ENCODE measurements at places on chromosomes 2 and 18.
A peak's percentile ranks its signal among the peaks of the same experiment; 100 is the strongest.

- no peak for DNase-seq
These were observed 16.2 kb downstream of the NEDD4L start for GRCh38 chr18:58060254-58060653.

DNA sequence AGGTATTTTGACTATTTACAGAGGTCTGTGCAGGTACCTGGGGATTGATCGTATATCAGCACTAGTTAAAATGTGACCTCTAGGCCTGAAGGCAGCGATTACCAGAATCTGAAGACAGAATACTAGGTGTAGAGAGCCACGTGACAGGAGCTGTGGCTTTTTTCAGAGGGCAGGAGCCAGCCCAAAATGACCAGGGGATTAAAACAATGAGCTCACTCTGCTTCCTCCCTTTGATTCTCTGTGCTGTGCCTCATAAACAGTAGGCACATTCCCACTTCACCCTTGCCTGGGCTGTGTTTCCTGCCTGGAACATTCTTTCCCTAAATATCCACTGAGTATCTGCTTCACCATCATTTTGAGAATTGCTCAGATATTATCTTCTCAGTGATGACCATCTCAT, 15.2 kb downstream of the ITGAV start:
- no peak for DNase-seq

DNA sequence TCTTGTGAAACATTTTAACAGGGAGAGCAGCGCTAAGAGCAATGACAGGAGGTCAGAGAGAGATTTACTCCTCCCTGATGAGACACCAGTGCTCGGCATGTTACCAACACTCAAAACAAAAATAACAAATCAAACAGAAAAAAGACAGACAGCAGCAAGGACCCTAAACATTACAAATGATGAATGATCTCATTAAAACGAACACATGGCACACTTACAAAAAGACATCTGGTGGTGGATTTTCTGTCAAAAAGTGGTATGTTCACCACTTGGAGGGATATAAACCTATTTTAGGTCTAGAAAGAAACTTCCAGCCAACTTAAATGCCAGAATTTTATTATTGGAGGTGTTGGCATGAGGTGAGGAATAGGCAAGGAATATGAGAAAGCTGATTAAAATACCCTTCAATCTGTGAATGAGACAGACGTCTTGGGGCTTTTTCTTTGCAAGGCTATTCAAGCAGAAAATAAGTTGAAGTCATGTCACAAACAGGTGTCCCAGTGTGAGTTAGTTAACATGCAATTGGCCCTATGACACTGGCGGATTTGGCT, 112.8 kb downstream of the PRELID3A start:
- DNase-seq: no peak

GRCh38 chr2:199955007-199955338, 318 bp downstream of the TYW5 start:
- DNase-seq: no peak

DNA sequence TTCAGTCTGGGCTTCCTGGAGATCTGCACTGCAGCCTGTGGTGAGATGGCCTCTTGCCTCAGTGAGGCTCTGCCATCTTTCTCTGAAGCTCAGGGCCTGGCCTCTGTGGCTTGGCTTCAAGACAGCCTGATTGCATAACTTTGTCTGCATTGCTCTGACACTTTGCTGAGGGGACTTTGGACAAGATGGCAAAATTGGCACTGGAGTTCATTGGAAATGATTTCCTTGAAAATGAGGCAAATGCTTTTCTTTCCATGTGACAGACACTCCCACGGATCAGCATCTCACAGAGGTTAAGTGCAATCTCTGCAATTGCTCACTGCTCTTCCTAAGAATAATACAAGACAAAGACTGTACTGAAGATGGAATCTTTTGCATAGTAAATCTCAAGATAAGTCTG, 166.8 kb downstream of the KCNS3 start:
- DNase-seq: no peak

GRCh38 chr18:34844072-34844471, 134.0 kb downstream of the DTNA start:
- no peak for DNase-seq

DNA sequence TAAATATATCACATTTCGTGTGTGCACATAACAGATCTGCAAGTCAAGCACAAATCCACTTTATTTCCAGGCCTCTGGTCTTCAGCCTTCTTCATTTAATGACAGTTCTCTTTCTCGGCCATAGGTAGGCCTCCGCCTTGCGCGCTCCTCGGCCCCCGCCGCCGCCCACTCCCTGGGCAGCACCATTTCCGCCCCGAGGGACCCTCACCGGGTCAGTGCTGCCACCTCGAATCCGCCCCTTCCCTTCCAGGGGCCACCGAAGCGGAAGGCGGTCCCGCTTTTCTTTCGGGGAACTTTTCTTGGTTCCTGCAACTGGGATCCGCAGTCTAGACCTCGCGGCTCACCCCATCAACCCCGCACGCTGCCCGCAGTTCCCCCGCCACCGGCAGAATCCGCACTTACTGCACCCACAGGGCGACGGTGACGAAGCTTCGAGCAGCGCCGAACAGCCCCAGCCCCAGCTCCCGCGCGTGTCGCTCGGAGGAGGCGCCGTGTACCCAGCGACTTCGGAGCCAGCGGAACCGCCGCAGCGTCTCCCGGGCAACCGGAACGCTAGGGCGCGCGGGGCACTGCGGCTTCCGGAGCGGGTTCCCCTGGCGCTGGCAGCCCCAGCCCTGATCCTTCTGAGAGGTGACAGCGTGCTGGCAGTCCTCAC, at the start of gene CDKL4:
CDKL4 (minus strand) TSS at position 502 of the 655 bp plus-strand sequence.
- peak; percentile 27 for DNase-seq

GRCh38 chr2:186503827-186504606, 18.0 kb downstream of the ZC3H15 start:
- DNase-seq: no peak

DNA sequence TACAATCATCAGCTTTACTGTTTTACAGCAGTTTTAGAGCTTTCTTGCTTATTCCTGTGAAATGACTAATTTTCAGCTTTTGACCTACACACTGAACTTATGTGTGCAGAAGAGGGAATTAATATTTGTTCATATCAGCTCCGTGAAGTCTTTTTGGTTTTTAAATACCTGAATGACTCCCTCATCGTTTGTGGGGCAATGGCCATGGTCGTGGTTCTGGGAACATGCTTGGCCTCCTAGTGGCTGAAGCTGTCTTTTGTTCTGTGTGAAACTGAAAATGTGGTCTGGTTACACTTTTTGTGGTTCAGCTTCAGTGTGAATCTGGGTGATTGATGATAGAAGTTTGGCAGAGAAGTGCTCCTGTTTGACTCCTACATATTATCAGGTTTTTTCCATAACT, 408.1 kb downstream of the THSD7B start:
- DNase-seq: peak; percentile 14
